ENCODE measurements at places on chromosomes 5 and 9. TPM values are rescaled to one million over a fixed set of nuclear protein-coding genes. Genes with fewer than 3 reads are reported as not detected.

The ADCY2 gene
- total RNA-seq, result not detected

The PKD2L2 gene
- not detected for total RNA-seq

The GMCL2 gene
- total RNA-seq, result not detected

The CNOT8 gene
- total RNA-seq, result 82.1 TPM

The NOXA1 gene
- 0.80 TPM for total RNA-seq

The NSG2 gene
- not detected for total RNA-seq

The SLC45A2 gene
- 0.34 TPM for total RNA-seq

The CSNK1A1 gene
- 189 TPM for total RNA-seq

The RNF208 gene
- 4.3 TPM for total RNA-seq

The PCDHB1 gene
- total RNA-seq, result not detected

The CACNA1B gene
- total RNA-seq, result 0.05 TPM

The CLIC3 gene
- 1.8 TPM for total RNA-seq

The GALT gene
- 110 TPM for total RNA-seq

The TAF1L gene
- not detected for total RNA-seq

The GABRA1 gene
- not detected for total RNA-seq

The POU5F2 gene
- total RNA-seq, result 2.4 TPM

The OR1J2 gene
- not detected for total RNA-seq

The MAMDC2 gene
- not detected for total RNA-seq

The TESK1 gene
- total RNA-seq, result 37.1 TPM

The ATOX1 gene
- 91.4 TPM for total RNA-seq

The IFNA2 gene
- total RNA-seq, result not detected

The ANKRD34B gene
- total RNA-seq, result not detected

The CEL gene
- 1.8 TPM for total RNA-seq

The N4BP3 gene
- 2.1 TPM for total RNA-seq

The NFX1 gene
- total RNA-seq, result 44.2 TPM

The GABRG2 gene
- total RNA-seq, result not detected

The PCDHA13 gene
- not detected for total RNA-seq

The FBXL17 gene
- 10.8 TPM for total RNA-seq

The PCDHA8 gene
- not detected for total RNA-seq

The MYMK gene
- not detected for total RNA-seq

The CXCL14 gene
- total RNA-seq, result not detected

The SLC36A2 gene
- total RNA-seq, result not detected

The DPM2 gene
- total RNA-seq, result 51.3 TPM

The C5orf58 gene
- total RNA-seq, result not detected

The PLPP7 gene
- total RNA-seq, result not detected

The TMEM252 gene
- not detected for total RNA-seq

The PCAT7 gene
- total RNA-seq, result not detected

The FCN2 gene
- not detected for total RNA-seq

The GZMA gene
- 1,575 TPM for total RNA-seq

The CDX1 gene
- total RNA-seq, result not detected

The BHMT gene
- total RNA-seq, result not detected

The NEUROG1 gene
- not detected for total RNA-seq

The FAM120A gene
- total RNA-seq, result 143 TPM

The PCDHGA8 gene
- total RNA-seq, result 0.07 TPM

The RGS7BP gene
- not detected for total RNA-seq

The SLC22A4 gene
- 0.25 TPM for total RNA-seq

The RRAGA gene
- total RNA-seq, result 48.1 TPM

The PCDHGB1 gene
- total RNA-seq, result 0.17 TPM

Data from T-helper 1 cell treated with Interleukin-12 subunit alpha and Interleukin-12 subunit beta and Interleukin-4 antibody, amounts not matched to agents 30 ng/mL and 1 ng/mL, for 36 hours (primary cell).